ENCODE measurements at places on chromosomes 5 and 9. TPM values are rescaled to one million over a fixed set of nuclear protein-coding genes. Genes with fewer than 3 reads are reported as not detected.

Gene NR6A1
- total RNA-seq = 1.9 TPM

DNA sequence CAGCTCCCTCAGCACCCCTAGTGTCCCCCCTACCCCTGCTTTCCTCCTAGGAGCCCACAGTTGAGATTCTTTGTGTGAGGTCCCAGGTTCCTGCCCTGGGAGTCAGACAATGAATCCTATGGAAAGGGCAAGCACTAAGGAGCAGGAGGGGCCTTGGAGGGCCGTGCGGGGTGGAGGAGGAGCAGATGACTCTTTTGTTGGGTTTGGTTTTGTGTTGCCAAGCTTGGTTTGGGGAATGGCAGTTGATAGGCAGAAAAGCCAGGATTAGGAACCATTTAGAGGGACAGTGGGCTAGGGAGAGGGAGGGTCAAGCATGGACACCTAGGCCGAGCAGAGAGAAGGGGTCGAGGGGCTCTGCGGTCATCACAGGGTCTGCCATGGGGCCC is 61.6 kb upstream of the SPTLC1 start:
- DNase-seq = no peak

- peak; percentile 66 for DNase-seq
Measured at GRCh38 chr5:177086654-177087397, at the start of gene FGFR4. Gene FGFR4, plus strand, starts transcription at chr5:177086915. Its CDS starts 2,688 bp downstream, at chr5:177089603.

DNA sequence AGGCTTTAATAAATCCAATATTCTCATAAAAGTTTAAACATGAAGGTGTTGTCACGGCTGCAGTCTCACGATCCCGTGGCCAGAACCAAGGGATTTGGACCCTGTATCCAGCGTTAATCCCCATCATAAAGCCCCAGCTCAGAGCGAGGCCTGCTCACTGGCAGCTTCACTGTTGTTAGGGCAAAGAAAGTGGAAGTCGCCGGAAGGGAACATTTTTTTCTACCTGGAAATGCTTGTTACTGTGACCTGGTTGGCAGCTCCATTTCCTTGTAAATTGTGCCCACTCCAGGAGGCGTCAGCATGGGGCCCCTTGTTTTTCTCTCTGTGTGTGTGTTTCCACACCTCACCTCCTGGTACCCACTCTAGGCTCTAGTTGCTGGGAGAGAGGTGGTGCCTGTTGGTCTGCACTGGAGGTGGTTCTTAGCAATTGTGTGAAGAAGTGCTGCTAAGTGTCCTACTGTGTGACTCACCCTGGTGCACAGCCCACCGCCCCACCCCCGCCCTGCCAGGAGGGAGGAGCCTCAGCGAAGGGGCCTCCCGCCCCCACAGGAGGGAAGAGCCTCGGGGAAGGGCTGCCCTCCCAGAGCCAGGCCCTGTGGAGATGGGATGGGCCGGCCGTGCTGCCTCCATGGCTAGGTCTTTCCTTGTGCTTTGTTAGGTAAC is 105.1 kb downstream of the EHMT1 start:
- no peak for DNase-seq

Data from left ventricle myocardium superior (tissue), 1 donor.